H1 (cell line): ENCODE measurements at places on chromosomes 3 and 15.
A peak's percentile ranks its signal among the peaks of the same experiment; 100 is the strongest.

DNA sequence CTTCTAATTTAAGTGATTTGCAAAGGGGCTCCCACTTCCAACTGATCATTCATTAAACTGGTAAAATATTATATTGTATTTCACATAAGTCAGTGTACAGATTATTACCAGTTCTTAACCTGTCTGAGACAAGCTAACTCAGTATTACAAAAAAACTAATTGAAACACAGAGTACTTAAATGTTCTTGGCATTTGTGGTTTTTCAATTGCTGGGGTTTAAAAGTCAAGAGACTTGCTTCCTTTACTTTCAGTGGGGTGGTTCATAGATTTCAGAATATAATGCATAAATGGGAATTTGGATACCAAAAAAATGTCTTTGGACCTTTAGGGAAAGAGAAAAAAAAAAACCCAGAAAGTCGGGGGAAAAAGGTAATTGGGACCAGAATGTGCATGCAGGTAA is 85.0 kb downstream of the ATP10A start:
- no peak overlapping the region for H3K4me3 ChIP-seq
- no peak for DNase-seq

- H3K4me3 ChIP-seq = no peak overlapping the region
- no peak for DNase-seq
- no peaks in the 10 kb centered on the region for H3K36me3 ChIP-seq
- H3K27ac ChIP-seq = no peak overlapping the region
These were observed 90.7 kb upstream of the ICE2 start for GRCh38 chr15:60569596-60569995.

DNA sequence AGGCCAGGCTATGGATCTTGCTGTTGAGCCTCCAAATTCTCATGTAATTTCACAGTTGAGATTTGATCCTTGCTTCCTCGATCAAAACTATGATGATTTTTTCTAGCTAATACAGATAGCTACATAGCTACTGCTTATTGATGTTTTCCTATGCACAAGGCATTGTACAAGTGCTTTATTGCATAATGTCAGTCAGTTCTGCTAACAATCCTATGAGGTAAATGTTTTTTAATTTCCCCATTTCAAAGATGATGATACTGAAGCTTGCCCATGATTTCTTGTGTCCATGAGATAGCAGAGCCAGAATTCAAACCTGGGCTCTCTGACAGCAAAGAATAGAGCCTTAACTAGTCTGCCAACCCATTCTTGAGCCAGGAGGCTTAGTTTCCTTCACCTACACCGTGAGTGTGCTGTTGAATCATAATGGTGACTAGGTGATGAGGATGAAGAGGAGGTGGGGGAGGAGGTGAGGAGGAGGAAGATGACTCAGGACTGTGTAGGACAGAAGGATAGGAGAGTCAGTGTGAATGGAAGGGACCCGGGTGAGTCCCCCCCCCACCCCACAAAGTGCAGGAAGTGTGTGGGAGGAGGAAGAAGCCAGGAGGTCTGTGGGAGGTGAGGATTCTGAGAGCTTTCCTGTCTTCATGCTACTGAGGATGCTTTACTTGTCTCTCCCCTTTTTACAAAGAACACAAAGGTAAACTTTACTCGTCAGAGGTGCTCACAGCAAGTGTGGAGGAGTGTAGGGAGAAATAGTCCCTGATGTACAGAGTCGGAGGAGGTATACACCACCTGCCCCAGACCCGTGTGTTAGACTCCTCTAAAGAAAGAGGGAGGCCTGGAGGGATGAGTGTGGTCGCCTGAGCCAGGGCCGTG is 3.6 kb downstream of the TAGLN3 start:
- H3K27me3 ChIP-seq = peaks cover 22% of the 10 kb centered on the region; the same call in 1 of the 2 replicates
- H3K4me3 ChIP-seq = no peak overlapping the region
- DNase-seq = no peak
- H3K27ac ChIP-seq = no peak overlapping the region
- H3K4me1 ChIP-seq = peaks cover 3% of the 10 kb centered on the region; the same call in 1 of the 2 replicates

GRCh38 chr3:196220587-196220986 is 4.3 kb downstream of the SLC51A start:
- H3K27ac ChIP-seq = no peak overlapping the region
- H3K27me3 ChIP-seq = no peaks in the 10 kb centered on the region
- H3K4me1 ChIP-seq = peaks cover 9% of the 10 kb centered on the region
- no peak for DNase-seq
- H3K4me3 ChIP-seq = no peak overlapping the region

DNA sequence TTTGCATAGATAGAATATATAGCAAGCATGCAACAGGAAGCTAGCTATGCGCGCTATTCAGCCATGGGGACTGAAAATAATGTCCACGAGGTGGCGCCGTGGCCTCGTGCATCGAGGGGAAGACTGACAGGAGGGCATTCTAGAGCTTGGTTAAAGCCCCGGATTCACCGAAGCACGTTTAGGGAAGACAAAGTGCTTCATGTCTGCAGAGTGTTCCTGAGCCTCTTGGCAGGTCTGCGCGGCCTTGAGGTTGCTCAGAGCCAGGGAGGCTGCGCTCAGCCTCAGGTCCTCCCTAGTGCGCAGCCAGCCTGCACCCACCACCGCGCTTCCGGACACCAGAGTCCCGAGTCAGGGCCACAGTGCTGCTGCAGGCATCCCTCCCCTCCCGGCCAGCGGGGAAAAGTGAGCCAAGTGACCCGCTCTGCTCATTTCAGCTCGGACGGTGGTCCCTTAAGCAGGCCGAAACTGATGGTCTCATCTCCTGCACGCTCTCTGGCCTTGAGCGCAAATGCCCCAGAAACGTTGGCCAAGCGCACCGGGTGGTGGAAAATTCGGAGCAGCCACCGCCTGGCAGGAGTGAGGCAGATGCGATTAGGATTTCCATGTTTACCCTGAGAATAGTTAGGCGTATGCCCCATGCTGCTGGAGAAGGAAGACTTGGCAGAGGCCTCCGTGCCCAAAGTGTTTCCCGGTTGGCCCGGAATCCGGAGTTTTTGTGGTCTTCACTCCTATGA is 24.8 kb downstream of the GABRA5 start:
- no peaks in the 10 kb centered on the region for H3K4me1 ChIP-seq
- no peaks in the 10 kb centered on the region for H3K36me3 ChIP-seq
- peak; percentile 62 for DNase-seq
- H3K4me3 ChIP-seq = no peak overlapping the region

- no peak overlapping the region for H3K27ac ChIP-seq
- no peaks in the 10 kb centered on the region for H3K36me3 ChIP-seq
- H3K27me3 ChIP-seq = no peaks in the 10 kb centered on the region
- no peak overlapping the region for H3K4me3 ChIP-seq
These were observed 72.1 kb upstream of the FNDC3B start for GRCh38 chr3:171967137-171967783.

GRCh38 chr3:13023235-13023970 is 49.8 kb downstream of the IQSEC1 start:
- H3K27me3 ChIP-seq = no peaks in the 10 kb centered on the region
- no peak overlapping the region for H3K4me3 ChIP-seq

- H3K4me3 ChIP-seq = no peak overlapping the region
- H3K36me3 ChIP-seq = peaks cover 12% of the 10 kb centered on the region; the same call in 1 of the 2 replicates
- no peak for DNase-seq
- no peaks in the 10 kb centered on the region for H3K27me3 ChIP-seq
- no peak overlapping the region for H3K27ac ChIP-seq
- H3K4me1 ChIP-seq = peaks cover 6% of the 10 kb centered on the region
These were observed 43.3 kb downstream of the CCNB2 start for GRCh38 chr15:59148153-59148833.

DNA sequence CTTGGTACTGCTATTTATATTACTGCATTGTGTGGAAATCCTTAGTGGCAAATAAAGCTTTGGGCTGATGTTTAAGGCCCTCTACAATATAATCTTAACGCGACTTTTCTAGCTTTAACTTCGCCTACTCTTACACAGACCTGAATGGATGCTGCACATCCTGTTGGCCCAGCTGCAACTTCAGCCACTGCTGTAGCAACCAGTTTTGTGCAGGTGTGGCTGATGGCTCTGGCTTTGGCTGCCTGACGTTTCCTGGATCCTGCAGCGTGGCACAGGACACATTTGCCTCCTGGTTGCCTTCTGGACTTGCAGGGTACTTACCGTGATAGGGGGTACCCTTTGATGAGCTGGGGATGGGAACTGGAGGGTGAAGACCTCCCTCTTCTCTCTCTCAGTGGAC is 20.2 kb upstream of the ERICH6 start:
- no peaks in the 10 kb centered on the region for H3K36me3 ChIP-seq
- H3K27ac ChIP-seq = no peak overlapping the region
- no peaks in the 10 kb centered on the region for H3K4me1 ChIP-seq
- H3K27me3 ChIP-seq = no peaks in the 10 kb centered on the region
- no peak overlapping the region for H3K4me3 ChIP-seq

DNA sequence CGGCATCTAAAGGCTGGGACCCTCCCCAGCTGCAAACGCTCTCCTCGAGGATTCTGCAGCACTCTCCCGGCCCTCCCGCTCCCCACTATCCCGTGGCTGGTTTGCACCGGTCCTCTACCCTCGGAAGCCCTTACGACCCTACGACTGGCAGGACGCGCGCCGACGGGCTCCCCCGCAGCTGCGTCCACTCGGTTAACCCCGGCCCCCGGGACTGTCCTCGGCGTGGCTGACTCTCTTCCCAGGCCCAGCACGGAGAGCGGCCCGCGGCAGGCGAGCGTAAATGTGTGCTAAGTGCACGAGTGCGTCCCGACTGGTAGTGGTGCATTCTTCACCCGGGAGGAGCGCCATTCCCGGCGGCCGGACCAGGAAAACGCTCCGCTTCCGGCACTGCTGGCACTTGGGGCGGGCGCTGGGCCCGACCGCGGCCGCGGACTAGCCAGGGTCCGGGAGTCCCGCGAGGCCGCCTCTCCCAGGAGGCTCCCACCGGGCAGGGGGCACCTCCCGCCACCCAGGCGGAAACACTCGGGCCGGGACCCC is 508 bp downstream of the GORASP1 start:
- peak overlapping the region; percentile 87 for H3K4me3 ChIP-seq
- no peak overlapping the region for H3K27ac ChIP-seq
- DNase-seq = peak; percentile 78
- no peaks in the 10 kb centered on the region for H3K36me3 ChIP-seq
- no peaks in the 10 kb centered on the region for H3K4me1 ChIP-seq

- H3K27me3 ChIP-seq = peaks cover 39% of the 10 kb centered on the region
- no peaks in the 10 kb centered on the region for H3K36me3 ChIP-seq
- H3K4me1 ChIP-seq = peaks cover 13% of the 10 kb centered on the region
- H3K27ac ChIP-seq = no peak overlapping the region
These were observed 3.9 kb downstream of the MEGF11 start for GRCh38 chr15:66249605-66250174.

DNA sequence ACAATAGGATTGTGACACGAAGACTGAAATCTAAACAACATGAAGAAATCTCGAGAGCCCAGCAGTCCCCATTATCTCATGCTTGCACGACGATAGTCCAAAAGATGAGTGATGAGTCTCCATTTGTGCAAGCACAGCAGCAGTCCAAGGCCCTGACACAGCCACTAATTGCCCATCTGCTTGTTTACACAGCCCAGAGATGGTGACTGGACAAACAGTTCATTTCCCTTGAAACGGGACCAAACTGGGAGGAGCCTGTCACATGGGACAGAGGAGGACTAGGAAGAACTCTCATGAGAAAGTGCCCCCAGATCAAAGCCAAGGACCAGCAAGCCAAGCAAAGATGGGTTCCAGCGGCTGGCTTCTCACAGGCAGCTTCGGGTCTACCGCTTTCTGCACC is 121.0 kb downstream of the GREM1 start:
- no peaks in the 10 kb centered on the region for H3K27me3 ChIP-seq
- no peak for DNase-seq
- no peak overlapping the region for H3K4me3 ChIP-seq
- H3K4me1 ChIP-seq = peaks cover 4% of the 10 kb centered on the region
- H3K36me3 ChIP-seq = no peaks in the 10 kb centered on the region

DNA sequence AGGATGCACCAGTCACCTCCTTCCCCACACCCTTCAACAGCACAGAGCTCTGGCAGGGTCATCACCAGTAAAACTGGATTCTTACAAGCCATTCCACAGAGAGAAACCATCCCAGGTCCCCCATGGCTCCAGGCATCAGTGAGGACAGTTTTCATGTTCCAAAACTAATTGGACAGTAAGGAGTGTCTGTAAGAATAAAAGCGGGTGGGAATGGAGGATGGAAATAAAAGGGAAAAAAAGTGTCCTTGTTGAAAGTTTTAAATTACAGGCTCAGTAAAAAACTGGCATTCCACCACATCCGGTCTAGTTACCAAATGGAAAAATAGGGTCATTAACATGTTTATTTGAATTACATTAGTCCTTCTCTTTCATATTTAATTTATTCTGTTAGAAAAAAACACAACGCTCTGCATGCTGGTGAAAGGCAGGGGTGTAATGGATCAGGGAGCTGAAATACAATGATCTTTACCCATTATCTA is 117.4 kb downstream of the TIGIT start:
- no peak overlapping the region for H3K27ac ChIP-seq
- no peaks in the 10 kb centered on the region for H3K36me3 ChIP-seq
- H3K27me3 ChIP-seq = no peaks in the 10 kb centered on the region
- H3K4me3 ChIP-seq = no peak overlapping the region; the same call in 1 of the 2 replicates
- no peak for DNase-seq

- no peak overlapping the region for H3K4me3 ChIP-seq
- no peak for DNase-seq
- H3K27me3 ChIP-seq = no peaks in the 10 kb centered on the region
These were observed 1014.1 kb downstream of the TBL1XR1 start for GRCh38 chr3:176183181-176183580.

DNA sequence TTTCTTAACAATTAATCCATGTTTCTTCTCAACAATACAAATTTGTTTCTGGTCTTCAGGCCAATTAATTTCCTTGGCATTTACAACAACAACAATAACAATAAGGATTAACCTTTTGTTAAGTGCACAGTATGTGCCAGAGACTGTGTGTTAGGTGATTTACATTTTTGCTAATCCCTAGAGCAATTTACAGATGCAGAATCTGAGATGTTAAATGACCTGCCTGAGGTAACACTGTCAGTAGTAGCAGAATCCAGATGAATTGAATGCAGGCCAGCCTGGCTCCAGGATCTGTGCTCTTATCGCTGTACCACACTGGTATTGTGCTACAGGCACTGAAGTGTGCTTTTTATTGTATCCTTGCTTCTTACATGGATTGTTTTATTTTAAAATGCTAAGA is 122.2 kb downstream of the MEIS2 start:
- no peaks in the 10 kb centered on the region; the same call in 1 of the 2 replicates for H3K4me1 ChIP-seq
- no peaks in the 10 kb centered on the region for H3K36me3 ChIP-seq
- H3K4me3 ChIP-seq = no peak overlapping the region
- no peak for DNase-seq

GRCh38 chr3:151962912-151963311 is 89.5 kb downstream of the SUCNR1 start:
- H3K27me3 ChIP-seq = no peaks in the 10 kb centered on the region
- DNase-seq = no peak
- H3K36me3 ChIP-seq = no peaks in the 10 kb centered on the region
- no peak overlapping the region for H3K27ac ChIP-seq

- H3K4me1 ChIP-seq = no peaks in the 10 kb centered on the region
- H3K36me3 ChIP-seq = no peaks in the 10 kb centered on the region
- H3K4me3 ChIP-seq = no peak overlapping the region
- no peak for DNase-seq
These were observed 130.6 kb downstream of the ISL2 start for GRCh38 chr15:76467136-76467535.

DNA sequence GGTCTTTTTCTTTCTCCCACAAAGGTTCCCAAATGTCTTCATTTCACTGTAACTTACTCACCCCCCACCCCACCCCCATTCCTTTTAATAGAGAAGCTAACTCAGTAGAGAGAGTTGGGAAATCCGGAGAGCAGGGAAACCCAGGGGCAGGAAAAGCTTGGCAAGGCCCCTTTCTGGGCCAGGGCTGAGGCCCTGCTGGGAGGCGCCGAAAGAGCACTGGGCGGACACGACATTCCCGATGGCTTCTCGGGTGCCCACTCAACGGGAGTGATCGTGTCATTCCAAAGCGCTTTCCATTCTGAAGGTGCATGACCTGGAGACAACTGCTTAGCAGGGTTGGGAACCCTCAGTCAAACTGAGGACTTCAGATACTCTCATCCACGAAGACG is 1.6 kb upstream of the DALRD3 start:
- peaks cover 38% of the 10 kb centered on the region for H3K36me3 ChIP-seq
- DNase-seq = no peak
- no peaks in the 10 kb centered on the region for H3K27me3 ChIP-seq
- H3K4me3 ChIP-seq = peak overlapping the region; percentile 95
